ENCODE measurements at places on chromosomes 4 and X. TPM values are rescaled to one million over a fixed set of nuclear protein-coding genes. Genes with fewer than 3 reads are reported as not detected.

DNA sequence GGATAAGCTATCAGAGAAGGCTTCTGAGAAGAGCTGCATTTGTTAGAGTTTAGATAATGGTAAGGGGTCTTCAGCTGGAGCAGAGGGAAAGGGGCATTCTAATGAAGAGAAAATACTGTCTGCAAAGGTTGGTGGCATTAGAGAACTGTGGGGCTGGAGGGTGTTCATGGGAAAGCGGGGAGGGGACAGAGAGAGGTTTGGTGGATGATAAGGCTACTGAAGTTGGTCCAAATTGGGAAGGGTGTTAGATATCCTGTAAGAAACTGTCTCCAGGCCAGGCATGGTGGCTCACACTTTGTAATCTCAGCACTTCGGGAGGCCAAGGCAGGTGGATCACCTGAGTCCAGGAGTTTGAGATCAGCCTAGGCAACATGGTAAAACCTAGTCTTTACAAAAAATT lies 59.9 kb downstream of the AFF1 start:
- peaks cover 3% of the 10 kb centered on the region for H3K4me1 ChIP-seq
- H3K4me3 ChIP-seq, result no peak overlapping the region
- H3K27ac ChIP-seq, result no peak overlapping the region
- H3K27me3 ChIP-seq, result no peaks in the 10 kb centered on the region

- H3K36me3 ChIP-seq, result peaks cover under 1% of the 10 kb centered on the region
- no peak overlapping the region for H3K27ac ChIP-seq
- no peaks in the 10 kb centered on the region for H3K27me3 ChIP-seq
- H3K4me1 ChIP-seq, result no peaks in the 10 kb centered on the region
Measured at GRCh38 chrX:40625294-40625693, 2.1 kb downstream of the MPC1L start.

The PRDM8 gene
- not detected for total RNA-seq

- H3K27me3 ChIP-seq, result no peaks in the 10 kb centered on the region
- no peak overlapping the region for H3K4me3 ChIP-seq
- no peak overlapping the region for H3K27ac ChIP-seq
- no peak for DNase-seq
Measured at GRCh38 chr4:25938787-25939186, 24.8 kb downstream of the SMIM20 start.

DNA sequence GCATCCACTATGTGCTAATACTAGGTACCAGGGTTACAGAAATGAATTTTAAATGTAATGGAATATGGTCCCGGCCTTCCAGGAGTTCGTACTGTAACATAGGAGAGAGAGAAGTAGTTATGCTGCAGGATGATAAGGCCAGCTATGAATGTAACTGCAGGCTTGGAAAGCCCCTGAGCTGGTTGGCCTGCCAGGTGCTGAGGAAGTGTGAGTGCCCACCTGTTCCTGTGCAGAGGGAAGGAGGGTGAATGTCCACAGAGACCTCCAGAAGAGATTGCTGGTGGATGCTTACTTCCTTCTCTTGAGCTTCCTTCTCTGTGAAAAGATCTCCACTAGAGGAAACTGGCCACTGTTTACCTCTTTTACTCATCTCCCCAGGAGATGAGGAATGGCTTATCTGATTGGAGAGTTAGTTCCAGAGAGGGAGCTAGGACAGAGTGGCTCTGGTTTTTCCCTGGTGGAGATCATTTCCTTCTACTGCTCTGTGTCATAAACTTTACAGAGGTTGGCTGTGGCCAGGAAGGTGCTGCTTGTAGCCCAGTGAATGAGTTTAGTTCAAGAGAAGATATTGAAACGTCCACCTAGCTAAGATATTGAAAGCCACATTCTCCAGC lies 114.0 kb upstream of the LNX1 start:
- H3K27me3 ChIP-seq, result no peaks in the 10 kb centered on the region
- H3K27ac ChIP-seq, result no peak overlapping the region
- H3K4me1 ChIP-seq, result peaks cover 5% of the 10 kb centered on the region
- DNase-seq, result no peak

DNA sequence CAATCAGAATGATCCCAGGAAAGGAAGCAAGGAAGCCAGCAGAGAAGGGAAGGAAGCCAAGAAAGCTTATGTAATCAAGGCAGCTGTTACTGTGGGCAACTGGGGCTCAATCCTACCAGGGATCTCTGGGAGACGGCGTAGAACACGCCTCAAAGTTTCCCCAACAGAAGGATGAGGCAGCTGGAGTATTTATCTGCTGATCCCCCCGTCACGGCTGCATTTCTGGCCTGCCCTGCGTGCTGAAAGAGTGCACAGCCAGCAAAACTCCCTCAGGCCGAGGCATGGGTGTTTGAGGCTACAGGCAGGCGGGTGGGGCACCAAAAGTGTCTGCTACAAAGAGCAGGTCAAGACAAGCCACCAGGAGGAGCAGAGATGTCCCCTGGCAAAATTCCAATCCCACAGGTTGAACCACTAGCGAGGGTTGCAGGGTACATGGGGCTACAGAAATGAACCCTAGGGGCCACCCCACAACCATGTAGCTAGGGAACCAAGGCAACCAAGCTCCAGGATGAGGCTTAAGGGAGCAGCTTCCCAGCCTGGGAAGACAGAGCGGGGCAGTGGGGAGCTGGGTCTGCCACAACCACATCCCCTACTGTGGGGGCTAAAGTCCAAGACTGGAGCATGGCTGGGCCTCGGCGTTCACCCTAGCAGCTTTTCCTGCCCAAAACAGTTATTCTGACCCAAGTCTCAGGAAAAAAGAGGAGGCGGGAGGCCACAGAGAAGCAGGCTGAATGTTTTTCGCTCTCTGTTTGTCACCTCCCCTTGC lies 113.4 kb downstream of the BCOR start:
- H3K4me3 ChIP-seq, result no peak overlapping the region
- H3K27ac ChIP-seq, result no peak overlapping the region
- DNase-seq, result no peak
- H3K27me3 ChIP-seq, result no peaks in the 10 kb centered on the region
- no peaks in the 10 kb centered on the region for H3K36me3 ChIP-seq
- H3K4me1 ChIP-seq, result no peaks in the 10 kb centered on the region

GRCh38 chr4:100960232-100960631 lies 387.1 kb downstream of the PPP3CA start:
- H3K36me3 ChIP-seq, result no peaks in the 10 kb centered on the region
- peaks cover 9% of the 10 kb centered on the region for H3K4me1 ChIP-seq
- no peak overlapping the region for H3K4me3 ChIP-seq
- no peaks in the 10 kb centered on the region for H3K27me3 ChIP-seq

DNA sequence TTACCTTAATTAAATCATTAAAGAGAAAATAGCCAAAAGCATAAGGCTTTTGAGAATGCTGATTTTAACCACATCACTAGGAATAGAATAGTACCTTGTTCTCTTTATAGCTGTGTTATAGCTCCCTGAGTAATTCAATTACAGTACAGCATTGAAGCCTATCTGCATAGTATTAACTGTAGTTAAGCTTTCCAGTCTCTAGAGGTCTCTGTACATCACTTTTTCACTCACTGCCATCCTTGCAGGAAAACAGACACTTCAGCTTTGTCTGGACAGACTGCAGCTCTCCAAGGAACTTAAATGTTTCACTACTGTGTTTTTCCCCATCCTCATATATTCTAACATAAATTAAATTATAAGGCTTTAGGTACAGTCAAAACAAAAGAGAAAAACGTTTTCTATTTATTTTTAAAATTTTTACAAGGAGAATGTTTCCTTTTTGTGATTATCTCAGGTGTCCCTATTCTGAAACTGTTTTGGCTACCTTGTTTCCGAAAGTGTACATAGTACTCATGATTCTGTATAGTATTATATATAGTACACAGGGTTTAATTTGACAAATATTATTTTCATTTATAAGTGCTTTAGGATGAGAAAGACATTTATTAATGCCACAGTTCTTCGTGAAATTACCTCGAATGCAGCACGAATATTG lies 407.9 kb downstream of the PCDH18 start:
- H3K27ac ChIP-seq, result no peak overlapping the region
- DNase-seq, result no peak
- H3K4me1 ChIP-seq, result no peaks in the 10 kb centered on the region
- H3K36me3 ChIP-seq, result no peaks in the 10 kb centered on the region
- no peaks in the 10 kb centered on the region for H3K27me3 ChIP-seq

The MAGEA12 gene
- total RNA-seq, result not detected

The MAD2L1 gene
- 53.3 TPM for total RNA-seq

- peaks cover 80% of the 10 kb centered on the region for H3K36me3 ChIP-seq
- no peaks in the 10 kb centered on the region for H3K27me3 ChIP-seq
- H3K4me1 ChIP-seq, result no peaks in the 10 kb centered on the region
- no peak for DNase-seq
- H3K4me3 ChIP-seq, result no peak overlapping the region
- no peak overlapping the region for H3K27ac ChIP-seq
Measured at GRCh38 chr4:185343726-185344581, 51.8 kb downstream of the LRP2BP start.

GRCh38 chr4:28942631-28943030 lies 1777.5 kb upstream of the PCDH7 start:
- no peak overlapping the region for H3K4me3 ChIP-seq
- no peaks in the 10 kb centered on the region for H3K4me1 ChIP-seq
- DNase-seq, result no peak
- H3K27ac ChIP-seq, result no peak overlapping the region
- no peaks in the 10 kb centered on the region for H3K36me3 ChIP-seq

The MAGEA1 gene
- total RNA-seq, result not detected

DNA sequence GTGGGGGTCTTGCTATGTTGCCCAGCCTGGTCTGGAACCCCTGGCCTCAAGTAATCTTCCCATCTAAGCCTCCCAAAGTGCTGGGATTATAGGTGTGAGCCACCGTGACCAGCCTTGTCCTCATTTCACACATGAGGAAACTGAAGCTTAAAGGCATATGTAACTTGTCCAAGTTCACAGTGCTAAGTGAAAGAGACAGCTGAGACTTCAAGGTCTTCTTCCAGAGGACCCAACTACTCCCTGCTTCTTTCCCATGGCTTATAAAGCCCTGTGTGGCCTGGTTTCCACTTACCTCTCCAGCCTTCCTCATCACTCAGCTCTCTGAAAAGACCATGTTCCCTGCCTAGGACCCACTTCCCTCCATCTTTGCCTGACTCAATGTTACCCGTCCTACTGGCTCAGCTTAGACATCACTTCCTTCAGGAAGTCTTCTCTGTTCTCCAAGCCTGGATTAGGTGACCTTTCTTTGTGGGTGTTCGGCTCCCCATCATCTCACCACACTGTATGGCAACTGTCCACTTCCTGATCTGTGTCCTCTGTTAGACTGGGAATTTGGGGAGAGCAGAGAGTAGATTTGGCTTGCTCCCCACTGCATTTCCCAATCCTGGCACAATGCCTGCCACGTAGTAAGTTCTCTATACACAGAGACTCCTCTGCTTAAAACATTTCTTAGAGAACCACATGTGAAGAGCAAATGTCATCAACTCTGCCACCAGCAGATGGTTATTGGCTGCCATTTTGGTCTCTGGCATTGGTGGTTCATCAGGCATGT lies 30.4 kb upstream of the LAMP2 start:
- no peak overlapping the region for H3K4me3 ChIP-seq
- H3K36me3 ChIP-seq, result no peaks in the 10 kb centered on the region
- no peaks in the 10 kb centered on the region for H3K4me1 ChIP-seq

Data from endodermal cell (in vitro differentiated cells).